ENCODE measurements at places on chromosomes 3 and 15. TPM values are rescaled to one million over a fixed set of nuclear protein-coding genes. Genes with fewer than 3 reads are reported as not detected.

GPR156 gene
- total RNA-seq = 1.6 TPM

- no peak for DNase-seq
Observed at GRCh38 chr3:183249006-183249718, 3.9 kb upstream of the B3GNT5 start.

- no peak for DNase-seq
Observed at GRCh38 chr3:114712728-114713492, 419.1 kb downstream of the TIGIT start.

DNA sequence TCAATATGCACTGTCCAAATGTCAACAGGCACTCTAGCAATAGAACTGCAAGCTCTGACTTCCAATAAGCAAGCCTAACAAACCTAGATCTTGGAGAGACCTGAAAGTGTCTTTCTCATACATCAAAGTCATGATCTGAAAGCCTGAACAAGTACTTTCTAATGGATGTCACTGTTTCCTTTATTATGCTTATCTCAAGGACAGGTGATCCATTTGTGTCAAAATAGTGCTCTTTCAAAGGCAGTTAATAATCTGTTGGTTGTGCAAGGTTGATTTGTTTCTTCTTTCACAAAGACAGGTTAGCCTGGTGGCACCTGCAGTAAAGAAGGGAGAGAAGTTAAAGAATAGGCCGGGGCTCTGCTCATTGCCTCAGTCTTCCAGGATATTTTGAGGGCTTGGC is 146.8 kb downstream of the EPHB1 start:
- no peak for DNase-seq

Data from neural progenitor cell (in vitro differentiated cells).